ENCODE measurements at places on chromosomes 5 and 9. TPM values are rescaled to one million over a fixed set of nuclear protein-coding genes. Genes with fewer than 3 reads are reported as not detected.

SPINK7 gene
- total RNA-seq: not detected

FOXD4 gene
- 0.13 TPM for total RNA-seq

ZNF782 gene
- total RNA-seq: 2.8 TPM

ODF2 gene
- total RNA-seq: 32.7 TPM
